ENCODE measurements at places on chromosomes 11 and 22. TPM values are rescaled to one million over a fixed set of nuclear protein-coding genes. Genes with fewer than 3 reads are reported as not detected.

The RFPL2 gene
- 0.35 TPM for polyA plus RNA-seq

The DSCAML1 gene
- polyA plus RNA-seq: 1.6 TPM

The CRYBB1 gene
- 0.69 TPM for polyA plus RNA-seq

The CBLIF gene
- not detected for polyA plus RNA-seq

The KRTAP5-8 gene
- 0.58 TPM for polyA plus RNA-seq

DNA sequence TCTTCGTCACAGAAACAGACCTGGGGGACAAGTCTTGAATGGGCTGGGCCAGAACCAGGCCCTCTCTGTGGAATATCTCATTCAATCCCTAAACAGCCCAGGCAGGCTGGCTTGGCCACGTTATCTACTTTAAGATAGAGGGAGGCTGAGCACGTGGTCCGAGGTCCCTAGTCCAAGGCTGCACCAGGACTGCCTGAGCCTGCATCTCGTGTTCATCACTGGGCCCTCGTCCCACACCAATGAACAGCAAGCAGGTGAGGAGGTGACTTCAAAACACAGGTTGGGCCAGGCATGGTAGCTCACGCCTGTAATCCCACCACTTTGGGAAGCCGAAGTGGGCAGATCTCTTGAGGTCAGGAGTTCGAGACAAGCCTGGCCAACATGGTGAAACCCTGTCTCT, 20.3 kb upstream of the FGF3 start:
- no peak for DNase-seq

DNA sequence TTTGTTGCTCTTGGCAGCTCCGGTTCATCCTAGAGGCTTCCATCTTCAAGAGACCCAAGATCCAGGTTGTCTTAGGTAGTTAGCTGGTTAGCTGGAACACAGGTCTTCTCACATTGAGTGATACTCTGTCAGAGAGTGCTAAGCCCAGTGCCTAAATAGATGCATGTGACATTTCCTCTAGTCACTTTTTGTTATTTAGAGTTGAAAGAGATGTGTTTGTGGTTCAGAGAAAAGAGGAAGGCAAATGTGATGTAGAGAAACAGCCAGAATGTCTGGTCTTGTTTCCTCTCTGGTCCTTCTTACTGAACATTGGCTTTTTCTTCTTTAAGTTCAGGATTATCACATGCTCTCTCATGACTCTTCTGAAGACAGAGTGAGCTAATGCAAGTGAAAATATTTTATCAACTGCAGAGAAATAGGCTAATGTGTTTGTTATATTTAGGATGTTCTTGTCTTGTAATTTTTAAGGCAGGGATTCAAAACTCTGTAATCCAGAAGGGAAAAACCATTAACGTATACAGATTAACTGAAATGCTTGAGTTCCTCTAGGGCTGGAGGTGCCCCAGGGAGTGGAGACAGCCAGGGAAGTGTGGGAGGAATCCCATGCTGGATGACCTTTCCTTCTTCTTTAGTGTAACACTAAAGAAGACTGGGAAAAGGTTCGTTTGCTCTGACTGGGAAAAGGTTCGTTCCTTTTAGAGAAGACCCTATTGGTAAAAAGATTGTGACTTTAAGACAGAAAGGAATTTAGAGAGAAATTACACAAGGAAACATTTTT, 75.4 kb downstream of the SWAP70 start:
- DNase-seq: no peak

- no peak for DNase-seq
These were observed 11.0 kb downstream of the CRELD2 start for GRCh38 chr22:49929211-49929979.
